ENCODE measurements at places on chromosomes 12 and 14. TPM values are rescaled to one million over a fixed set of nuclear protein-coding genes. Genes with fewer than 3 reads are reported as not detected.

DNA sequence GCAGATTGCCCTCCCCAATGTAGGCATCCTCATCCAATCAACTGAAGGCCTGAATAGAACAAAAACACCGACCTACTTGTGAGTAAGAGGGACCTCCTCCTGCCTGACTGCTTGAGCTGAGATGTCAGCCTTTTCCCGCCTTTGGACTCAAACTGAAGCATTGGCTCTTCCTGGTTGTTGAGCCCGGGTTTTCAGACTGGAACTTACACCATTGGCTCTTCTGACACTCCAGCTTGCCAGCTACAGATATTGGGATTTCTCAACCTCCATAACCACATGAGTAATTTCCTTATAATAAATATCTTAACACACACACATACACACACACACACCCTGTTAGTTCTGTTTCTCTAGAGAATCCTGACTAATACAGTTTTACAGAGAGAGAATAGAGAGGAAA lies 173.4 kb upstream of the NTF3 start:
- no peak overlapping the region for H3K4me3 ChIP-seq
- H3K36me3 ChIP-seq: no peaks in the 10 kb centered on the region
- H3K27ac ChIP-seq: no peak overlapping the region
- no peaks in the 10 kb centered on the region for H3K27me3 ChIP-seq

DNA sequence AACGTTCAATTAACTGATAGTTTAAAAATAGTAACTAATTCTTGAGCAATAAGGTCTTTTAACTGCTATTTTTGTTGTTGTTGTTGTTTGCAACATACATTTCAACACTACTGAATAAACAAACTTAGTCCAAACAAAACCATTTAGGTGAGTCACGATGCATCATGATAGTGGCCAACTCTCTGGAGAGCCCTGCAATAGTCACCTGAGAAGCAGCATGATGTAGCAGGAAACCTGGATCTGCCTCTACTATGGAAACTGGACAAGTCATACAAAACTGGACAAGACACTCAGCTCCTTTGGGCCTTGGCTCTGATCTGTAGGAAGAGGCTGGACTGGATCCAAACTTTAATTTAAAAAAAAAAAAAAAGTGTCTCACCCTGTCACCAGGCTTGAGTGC lies 117.3 kb downstream of the MED13L start:
- H3K36me3 ChIP-seq: no peaks in the 10 kb centered on the region
- DNase-seq: no peak
- no peak overlapping the region for H3K4me3 ChIP-seq
- no peaks in the 10 kb centered on the region for H3K27me3 ChIP-seq
- H3K27ac ChIP-seq: no peak overlapping the region
- peaks cover 53% of the 10 kb centered on the region for H3K4me1 ChIP-seq

DNA sequence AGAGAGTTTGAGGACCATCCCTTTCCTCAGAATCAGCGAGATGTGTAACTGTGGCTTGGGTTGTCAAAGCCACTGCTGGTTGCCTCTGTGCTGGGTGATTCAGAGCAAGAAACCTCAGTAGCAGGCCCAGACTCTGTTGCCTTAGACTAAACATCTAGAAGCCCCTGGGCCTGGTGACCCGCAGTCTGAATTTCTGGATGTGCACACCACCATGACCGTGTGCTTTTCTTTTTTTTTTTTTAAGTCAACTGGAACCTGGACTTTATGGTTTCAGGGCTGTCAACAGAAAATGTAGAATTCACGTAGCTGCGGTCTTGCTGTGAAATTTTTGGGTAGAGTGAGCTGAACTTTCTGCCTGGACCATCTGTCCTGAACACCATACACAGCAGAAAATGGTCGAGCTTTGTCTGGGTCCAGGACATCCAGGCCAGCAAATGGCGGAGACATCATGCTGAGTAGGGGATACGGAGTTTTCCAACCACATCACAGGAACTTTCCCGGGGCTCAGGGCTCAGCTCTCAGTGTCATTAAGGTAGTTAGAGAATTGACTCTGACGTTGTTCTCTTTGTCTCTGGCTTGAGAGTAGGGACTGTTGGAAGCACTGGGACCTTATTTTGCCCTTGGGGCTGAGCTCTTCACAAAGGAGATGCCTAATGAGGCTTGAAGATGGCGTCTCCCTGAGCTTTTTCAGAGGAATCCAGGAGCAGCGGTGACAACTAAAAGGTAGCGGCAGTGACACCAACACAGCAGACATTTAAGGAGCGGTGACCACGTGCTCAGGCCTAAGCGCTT lies 23.0 kb upstream of the BATF start:
- H3K36me3 ChIP-seq: no peaks in the 10 kb centered on the region
- DNase-seq: no peak
- H3K4me3 ChIP-seq: no peak overlapping the region
- H3K27ac ChIP-seq: no peak overlapping the region
- no peaks in the 10 kb centered on the region for H3K27me3 ChIP-seq

FOXG1 gene
- total RNA-seq: not detected

DNA sequence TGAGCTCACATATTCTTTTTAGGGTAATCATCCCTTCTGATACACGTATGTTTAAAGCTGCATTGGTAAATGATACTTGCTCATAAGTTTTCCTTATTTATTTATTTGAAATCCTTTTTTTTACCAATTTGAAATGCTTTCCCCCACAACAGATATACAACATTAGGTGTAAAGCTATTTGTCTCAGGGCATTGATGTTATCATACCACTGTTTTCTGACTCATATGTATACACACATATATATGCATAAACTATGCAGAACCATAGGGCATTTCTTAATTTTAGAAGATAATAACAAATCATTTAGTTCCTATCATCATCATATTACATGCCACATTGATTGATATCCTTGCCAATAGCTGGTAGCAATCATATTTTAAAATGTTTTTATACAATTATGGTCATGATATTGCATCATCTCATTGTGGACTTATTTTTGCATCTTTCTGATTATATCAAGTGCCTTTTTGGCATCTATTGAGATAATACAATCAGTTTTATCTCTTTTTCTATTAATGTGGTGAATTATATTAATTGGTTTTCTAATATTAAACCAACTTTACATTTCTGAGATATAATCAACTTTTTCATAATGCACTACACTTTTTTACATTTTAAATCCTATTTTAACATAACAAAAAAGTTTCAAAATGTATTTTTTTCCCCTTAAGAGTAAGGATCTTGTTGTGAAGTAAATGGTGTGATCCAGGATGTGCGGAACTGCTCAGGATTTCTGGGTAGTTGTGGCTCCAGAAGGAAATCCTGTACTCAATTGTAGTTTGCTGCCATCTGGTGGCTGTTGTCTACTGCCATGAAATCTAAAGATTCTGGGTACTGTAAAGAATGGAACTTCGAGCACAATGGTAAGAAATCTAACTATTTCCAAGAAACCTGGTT lies 16.7 kb downstream of the OR9K2 start:
- H3K27me3 ChIP-seq: peaks cover 2% of the 10 kb centered on the region
- no peaks in the 10 kb centered on the region for H3K36me3 ChIP-seq
- H3K27ac ChIP-seq: no peak overlapping the region
- no peaks in the 10 kb centered on the region for H3K4me1 ChIP-seq
- no peak overlapping the region for H3K4me3 ChIP-seq

- H3K27ac ChIP-seq: no peak overlapping the region
- no peak overlapping the region for H3K4me3 ChIP-seq
- H3K27me3 ChIP-seq: no peaks in the 10 kb centered on the region
Observed at GRCh38 chr12:119594772-119595445, 1.3 kb downstream of the TMEM233 start.

DNA sequence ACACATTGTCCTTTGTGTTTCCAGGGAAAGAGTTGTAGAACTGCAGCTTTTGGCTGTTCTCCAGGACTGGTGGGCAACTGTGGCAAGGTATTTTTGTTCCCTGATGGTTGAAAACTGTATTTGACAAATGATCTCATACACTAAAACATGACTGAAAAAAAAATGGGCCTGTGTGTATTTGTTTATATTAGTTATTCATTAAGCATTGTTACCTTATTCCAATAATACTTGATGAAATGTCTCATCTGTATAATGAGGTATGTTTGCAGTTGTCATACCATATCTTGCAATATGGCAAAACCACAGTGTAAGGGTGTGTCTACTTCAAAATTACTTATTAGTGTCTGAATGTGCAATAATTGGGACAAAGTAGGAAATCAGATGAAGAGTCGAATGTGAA lies 479.4 kb upstream of the NOVA1 start:
- no peaks in the 10 kb centered on the region for H3K27me3 ChIP-seq
- no peak for DNase-seq
- H3K4me1 ChIP-seq: no peaks in the 10 kb centered on the region
- H3K27ac ChIP-seq: no peak overlapping the region
- H3K36me3 ChIP-seq: no peaks in the 10 kb centered on the region
- no peak overlapping the region for H3K4me3 ChIP-seq

- H3K27me3 ChIP-seq: no peaks in the 10 kb centered on the region
- H3K4me3 ChIP-seq: no peak overlapping the region
- DNase-seq: peak; percentile 26
- no peaks in the 10 kb centered on the region for H3K4me1 ChIP-seq
Observed at GRCh38 chr14:76710056-76711010, 50.9 kb upstream of the VASH1 start.

DNA sequence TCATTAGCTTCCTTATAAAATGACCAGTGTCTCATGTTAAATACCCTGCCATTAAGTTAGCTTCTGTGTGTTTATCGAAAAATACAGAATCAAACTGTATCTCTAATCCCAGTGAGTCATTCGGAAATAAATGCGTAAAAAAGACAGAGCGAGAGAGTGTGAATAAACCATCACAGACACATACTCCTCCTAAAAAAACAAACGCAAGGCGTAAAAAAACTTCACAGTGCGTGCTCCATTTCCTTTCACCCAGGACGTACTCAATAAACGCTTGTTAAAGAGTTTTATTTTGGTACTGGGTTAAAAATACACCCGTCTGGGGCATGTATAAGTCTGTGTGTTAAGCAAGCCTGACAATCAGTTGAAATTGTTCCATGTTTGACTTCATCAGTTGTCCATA lies 58.8 kb upstream of the ISM2 start:
- H3K27ac ChIP-seq: no peak overlapping the region
- H3K36me3 ChIP-seq: peaks cover 7% of the 10 kb centered on the region
- no peak for DNase-seq
- H3K27me3 ChIP-seq: no peaks in the 10 kb centered on the region

SLC8A3 gene
- total RNA-seq: under 0.01 TPM

- H3K4me1 ChIP-seq: no peaks in the 10 kb centered on the region
- H3K27ac ChIP-seq: no peak overlapping the region
- H3K4me3 ChIP-seq: no peak overlapping the region
Observed at GRCh38 chr12:68761901-68762630, 16.1 kb downstream of the SLC35E3 start.

TCL1B gene
- not detected for total RNA-seq
